ENCODE measurements at places on chromosomes 16 and 17.

DNA sequence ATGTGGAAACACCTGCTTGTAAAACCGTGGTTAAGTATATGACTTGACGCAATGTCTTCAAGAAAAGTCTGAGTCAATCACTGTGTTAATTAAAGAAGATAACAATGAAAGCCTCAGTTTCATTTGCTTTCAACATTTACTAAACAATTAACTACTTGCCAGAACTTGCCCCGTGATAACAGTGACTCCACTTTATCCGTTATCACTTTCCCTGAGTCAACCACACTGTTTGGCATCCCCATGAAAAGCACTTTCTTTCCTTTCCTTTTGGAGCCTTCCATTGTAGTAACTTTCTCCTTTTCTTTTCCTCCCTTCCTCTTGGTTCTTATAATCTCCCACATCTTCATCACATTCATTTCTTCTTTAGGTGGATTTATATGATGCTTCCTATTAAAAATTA, 435.1 kb upstream of the GOT2 start:
- DNase-seq = no peak

DNA sequence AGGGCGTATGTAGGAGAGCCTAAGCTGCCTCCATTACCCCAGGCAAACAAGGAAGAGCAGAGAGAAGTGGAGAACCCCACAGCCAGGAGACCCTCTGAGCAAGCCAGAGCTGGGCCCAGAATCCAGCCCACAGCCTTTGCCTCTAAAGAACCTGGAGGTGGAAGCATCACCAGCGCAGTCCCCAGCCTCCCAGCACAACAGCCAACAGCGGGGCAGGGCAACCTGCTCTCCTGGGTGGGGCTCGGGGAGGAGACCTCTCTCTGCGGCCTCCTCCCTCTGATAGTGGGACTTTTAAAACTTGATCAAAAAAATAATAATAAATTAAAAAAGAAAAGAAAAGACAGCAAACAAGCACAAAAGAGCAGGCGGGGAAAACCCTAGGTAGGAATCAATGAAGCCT, 45.9 kb downstream of the AXIN2 start:
- DNase-seq = no peak

GRCh38 chr16:52563767-52564611, 17.0 kb upstream of the TOX3 start:
- DNase-seq = no peak

DNA sequence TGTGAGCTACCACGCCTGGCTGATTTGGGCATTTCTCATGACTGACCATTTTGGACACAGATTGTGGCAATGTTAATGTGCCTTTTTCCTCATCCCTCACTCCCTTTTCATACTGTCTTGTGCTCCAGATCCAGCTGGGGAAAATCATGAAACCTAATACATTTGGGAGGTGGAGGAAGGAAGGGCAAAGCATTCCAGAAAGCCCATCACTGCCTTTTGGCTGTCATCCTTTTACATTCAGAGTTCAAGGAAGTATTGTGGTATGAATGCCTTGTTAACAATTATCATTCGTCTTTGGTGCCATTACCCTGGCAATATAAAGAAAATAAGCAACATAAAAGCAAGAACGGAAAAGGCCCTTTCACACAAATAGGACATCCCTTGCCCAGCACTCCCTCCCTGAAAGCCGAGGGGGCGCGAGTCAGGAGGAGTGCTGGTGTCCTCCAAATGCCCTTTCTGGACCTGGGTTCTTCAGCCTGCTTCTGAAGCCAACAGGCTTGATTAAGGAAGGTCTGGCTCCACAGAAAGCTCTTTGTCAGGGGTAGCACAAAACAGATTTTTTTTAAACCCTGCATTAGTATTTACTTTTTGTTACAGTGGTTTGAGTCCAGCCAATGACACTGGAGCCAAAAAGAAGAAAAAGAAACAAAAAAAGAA, 20.1 kb downstream of the NMT1 start:
- no peak for DNase-seq

GRCh38 chr16:20072146-20072873, 1.4 kb downstream of the GPR139 start:
- no peak for DNase-seq

GRCh38 chr17:48100591-48101011, 677 bp downstream of the CBX1 start:
- no peak for DNase-seq

DNA sequence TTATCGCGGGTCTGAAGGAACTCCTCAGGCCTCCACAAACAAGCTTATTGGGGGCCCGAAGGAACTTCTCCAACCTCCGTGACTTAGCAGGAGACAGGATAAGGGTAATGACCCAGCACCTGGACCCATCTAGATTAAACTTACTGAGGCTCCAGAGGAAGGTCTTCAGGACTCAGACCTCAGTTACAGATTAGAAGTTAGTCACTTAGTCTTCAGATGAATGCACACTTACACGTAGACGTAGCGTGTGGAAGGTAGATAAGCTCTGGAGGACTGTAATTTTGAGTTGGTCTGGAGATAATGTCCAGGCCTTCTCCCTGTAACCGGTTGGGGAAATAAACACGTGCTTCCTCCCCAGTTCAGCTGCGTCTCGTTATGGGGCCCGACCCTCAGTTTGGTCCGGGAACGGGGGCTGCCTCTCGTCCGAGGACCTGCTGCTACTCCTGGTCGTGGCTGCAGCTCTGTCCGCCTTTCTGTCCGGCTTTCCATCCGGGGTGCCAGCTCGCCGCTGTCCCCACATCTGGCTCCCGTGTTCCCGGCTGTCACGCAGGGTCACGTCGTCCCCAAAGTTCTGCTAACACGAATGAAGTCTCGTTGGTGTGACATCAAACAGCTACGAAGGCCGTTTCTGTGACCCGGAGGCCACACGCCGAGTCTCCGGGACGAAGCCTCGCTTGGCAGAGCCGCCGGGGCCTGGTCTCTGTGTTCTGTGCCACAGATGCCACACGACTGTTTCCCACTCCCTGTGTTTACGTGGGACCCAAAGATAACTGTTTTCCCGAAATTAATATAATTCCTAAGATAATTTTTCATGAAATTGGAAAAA, 11.8 kb upstream of the SECTM1 start:
- no peak for DNase-seq

GRCh38 chr17:17809531-17810083, 27.2 kb downstream of the SREBF1 start:
- DNase-seq = no peak

DNA sequence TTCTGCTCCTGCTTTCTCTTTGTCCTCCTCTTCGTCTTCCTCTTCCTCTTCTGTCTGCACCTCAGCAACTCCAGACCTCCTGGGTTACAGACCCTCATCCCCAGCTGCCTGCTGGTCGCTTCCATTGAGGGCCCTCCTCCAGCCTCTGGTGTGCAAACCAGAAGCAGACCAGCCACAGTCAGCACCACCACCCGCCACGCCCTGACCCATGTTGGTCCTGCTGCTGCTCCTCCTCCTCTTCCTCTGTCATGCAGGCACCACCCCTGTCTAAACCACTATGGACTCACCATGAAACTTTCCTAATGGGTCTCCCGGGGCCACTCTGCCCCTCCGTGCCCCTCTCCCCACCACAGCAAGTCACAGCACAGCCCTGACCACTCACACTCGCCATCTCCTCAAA, 11.4 kb upstream of the OGFOD3 start:
- DNase-seq = no peak

DNA sequence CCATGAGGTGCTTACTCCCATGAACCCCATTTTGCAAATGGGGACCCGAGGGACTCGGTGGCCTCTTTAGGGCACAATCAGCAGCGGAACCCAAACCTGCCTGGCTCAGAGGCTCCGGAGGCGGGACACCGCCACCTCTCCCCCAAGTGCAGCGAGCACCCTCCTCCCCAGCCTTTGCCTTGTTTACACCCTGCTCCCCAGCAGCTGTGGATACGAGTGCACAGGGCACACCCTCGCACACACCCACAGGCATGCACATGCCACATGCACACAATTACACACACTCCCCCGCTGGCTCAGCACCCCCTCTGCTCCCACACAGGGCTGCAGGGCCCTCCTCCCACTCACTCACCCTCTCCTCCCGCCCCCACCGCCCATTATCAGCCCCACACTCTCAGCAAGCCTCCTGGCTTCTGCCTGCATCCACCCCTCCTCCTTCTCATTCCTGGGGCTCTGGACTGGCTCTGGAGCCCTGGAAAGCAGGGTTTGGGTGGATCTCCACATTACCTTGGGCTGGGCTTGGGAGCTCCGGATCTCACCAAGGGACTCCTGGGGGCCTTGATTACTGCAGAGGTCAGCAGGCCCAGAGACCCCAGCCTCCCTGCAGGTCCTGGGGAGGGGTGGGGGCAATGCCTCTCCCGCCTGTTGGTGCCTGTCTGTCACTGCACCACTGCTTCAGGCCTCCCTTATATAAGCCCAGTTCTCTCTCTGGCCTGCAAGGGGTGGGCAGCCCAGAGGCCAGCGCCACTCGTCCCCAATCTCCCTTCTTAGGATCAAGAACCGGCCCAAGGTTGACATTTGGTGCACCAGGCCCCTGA, 6.4 kb downstream of the PDK2 start:
- no peak for DNase-seq

- no peak for DNase-seq
Observed at GRCh38 chr17:16494059-16494458, 2.1 kb upstream of the LRRC75A start.

DNA sequence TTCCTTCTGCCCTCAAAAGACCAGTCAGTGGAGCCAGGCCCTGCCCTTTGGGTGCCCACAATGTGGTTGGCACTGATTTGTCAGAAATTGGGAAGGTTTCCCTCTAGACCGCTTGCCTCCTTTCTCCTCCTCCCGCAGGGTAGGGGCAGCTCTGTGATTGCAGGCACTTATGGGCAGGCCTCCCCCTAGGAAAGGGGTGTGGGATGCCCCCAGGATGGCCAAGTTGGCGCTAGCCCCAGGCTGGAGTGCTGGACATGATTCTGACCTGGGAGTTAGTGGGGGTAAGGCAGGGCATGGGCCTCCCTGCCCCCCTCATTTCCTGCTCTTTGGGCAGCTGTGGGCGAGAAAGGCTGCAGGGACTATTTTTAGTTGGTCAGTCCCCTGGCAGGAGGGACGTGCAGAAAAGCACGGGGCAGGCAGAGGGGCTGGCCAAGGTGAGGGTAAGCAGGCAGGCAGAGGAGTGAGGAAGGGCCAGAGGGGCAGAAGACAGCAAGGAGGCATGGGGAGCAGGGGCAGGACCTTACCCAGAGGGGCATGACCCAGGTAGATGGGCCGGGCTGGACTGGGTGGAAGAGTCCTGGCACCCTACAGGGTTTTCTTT, 3.3 kb downstream of the RARA start:
- no peak for DNase-seq

DNA sequence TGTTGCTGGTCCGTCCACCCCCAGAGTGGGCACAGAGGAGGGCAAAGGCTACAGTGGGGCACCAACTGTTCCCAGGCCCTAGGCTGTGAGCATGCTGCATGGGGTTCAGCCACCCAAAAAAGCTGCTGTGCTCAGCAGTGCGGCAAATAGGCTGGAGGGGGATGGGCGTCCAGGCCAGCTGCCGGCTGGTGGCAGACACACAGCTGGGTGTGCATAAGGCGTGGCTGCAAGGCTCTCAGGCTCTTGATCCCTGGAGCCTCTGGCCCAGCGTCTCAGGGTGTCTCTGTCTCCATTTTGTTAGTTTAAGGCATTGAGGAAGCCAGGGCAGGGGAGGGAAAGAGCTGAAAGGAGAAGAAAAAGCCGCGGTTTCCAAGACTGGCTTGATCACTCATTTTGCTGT, 8.8 kb downstream of the RPL19 start:
- no peak for DNase-seq

DNA sequence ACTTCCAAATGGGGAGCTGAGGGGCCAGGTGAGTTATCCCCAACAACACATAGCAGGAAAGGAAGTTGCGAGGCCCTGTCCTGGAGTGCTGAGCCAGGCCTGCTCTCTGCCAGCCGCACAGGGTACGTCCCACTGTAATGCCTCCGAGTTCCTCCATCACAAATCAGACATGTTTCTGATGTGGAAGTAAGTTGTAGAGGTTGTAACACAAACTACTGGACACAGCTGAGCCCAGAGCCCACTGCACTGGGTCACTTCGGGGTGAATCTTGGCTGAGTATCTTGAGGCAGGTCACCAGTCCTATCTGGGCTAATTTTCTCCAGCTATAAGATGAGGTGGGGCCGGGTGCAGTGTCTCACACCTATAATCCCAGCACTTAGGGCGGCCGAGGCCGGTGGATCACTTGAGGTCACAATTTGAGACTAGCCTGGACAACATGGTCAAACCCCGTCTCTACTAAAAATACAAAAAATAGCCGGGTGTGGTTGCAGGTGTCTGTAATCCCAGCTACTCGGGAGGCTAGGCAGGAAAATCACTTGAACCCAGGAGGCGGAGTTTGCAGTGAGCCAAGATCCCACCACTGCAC, 100.8 kb upstream of the CDH5 start:
- DNase-seq = no peak

DNA sequence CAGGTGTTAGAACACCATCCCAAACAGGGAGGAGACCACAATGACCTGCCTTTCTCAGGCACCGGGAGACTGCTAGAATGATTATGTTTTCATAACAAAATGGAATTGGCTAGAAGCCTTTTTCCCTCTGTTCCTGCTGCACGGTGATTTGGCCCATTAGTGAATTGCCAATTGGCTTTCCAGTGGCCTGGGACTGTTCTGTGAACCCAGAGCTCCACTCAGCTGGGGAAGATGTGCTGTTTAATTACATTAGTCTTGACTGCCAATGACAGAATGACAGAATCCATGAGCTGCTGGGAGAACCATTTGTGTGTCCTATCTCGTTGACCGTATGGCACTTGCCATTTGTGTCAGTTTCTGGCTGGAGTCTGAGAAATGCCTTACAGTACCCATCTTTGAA, 242.9 kb downstream of the CDH11 start:
- no peak for DNase-seq

GRCh38 chr17:32596206-32596605, 109.4 kb downstream of the CDK5R1 start:
- no peak for DNase-seq

DNA sequence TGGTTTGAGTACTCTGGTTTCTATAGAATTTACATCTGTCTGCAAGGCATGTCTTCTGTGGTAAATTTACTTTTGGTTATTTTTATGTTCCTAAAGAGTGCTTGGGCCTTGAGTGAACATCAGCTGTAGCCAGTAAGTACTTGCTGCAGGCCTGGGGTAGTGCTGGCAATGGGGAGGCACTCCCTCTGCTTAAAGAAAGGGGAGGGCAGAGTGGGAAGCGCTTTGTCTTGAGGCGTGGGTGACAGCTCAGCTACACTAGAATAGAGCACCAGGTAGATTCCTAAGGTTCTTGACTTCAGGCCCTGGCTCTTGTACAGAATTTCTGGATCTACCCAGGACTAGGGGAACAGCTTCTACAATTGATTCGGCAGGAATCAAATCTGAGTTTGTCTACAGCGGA, 50.6 kb downstream of the MPHOSPH6 start:
- no peak for DNase-seq

DNA sequence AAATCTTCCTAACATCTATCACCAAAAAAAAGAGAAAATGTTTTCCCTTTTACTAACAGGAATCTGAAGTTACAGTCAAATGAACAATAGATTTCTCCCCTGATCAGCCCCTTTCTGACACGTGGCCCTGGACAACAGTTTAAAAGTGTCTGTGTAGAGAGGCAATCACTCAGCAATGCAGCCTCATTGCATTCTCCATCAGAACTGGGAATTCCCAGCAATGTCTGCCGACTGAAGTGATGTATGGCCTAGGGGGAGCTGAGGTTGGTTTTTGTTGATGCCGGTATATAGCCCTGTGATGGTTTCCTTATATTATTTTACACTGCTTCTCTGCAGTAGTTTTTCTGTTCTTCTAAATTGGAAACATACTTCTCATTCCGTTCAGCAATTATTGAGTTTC, 904.3 kb upstream of the CDH8 start:
- no peak for DNase-seq

GRCh38 chr17:36942019-36942599, 4.8 kb downstream of the LHX1 start:
- no peak for DNase-seq

All from T-helper 22 cell (primary cell).